ENCODE measurements at places on chromosomes 5 and 9.
A peak's percentile ranks its signal among the peaks of the same experiment; 100 is the strongest.

DNA sequence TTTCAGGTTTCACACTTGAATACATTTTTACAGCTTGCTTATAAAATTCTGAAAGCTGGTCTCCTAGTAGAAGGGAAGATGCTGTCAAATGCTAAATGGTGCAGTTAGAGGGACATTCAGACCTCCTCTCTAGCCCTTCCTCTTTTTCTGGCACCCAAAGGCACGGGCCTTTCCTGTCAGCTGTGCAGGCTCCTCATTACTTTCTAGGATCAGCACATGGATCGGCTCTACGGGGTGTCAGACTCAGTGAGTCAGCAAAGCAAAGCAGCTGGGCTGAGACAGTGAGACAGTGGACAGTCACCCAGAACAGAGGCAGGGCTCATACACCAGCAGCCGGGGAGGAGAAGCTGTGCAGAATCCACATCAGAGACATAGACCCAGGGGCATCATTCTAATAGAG, 80.0 kb upstream of the TNC start:
- no peak for DNase-seq

DNA sequence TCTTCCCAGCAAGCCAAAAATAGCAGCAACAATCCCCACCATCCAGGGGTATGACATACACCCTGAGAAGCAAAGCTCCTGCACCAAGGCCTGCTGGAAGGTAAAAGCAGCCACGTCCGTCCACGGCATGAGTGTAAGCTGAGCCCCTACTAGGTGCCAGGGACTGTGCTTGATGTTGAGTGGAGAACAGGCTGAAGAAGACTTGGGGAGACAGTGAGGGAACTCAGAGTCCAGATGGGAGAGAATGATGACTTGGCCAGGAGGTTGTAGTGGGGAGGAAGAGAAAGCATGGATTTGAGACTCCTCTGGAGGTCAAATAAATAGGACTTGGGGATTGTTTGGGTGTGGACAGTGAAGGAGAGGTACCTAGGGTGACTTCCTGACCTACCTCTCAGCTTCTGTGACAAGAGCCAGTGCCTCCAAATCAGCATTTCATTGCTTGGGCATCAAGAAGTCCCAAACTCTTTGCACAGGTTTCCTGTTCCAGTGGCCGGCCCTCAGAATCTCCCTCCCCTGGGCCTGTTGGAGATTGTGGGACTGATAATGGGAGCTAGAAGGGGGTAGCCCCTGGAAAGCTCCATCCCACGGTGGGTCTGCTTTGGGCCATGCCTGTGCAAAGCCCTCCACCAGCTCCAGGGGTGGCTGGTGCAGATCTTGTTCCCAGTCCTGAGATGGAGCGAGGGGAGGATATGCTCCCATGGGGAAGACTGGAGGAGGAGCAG, 58.3 kb upstream of the ADAMTS2 start:
- no peak for DNase-seq

DNA sequence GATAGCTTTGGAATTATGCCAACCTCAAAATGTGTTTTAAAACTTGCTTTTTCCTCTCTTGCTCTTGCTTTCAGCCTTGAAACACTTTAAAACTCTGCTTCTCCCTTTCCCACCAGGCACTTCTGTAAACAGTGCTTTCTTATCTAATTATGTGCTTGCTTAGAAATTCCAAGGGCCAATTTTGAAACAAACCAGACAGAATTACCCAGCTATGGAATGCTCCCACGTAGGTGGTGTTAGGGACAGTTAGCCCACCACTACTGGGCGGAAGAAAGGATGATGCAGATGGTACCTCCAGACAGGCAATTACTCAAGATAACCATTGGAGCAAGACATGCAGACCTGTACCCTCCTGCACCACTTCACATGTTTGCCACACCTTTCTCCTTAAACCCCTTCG, 523.0 kb upstream of the PTPRD start:
- no peak for DNase-seq

GRCh38 chr9:89225587-89225986, 47.0 kb upstream of the SHC3 start:
- DNase-seq = no peak

- peak; percentile 45 for DNase-seq
These were observed 47.3 kb downstream of the PRLR start for GRCh38 chr5:35182910-35183535.
